NCI-H1694 treated with DMSO at 0.1 percent for 48 hours (cell line): ENCODE measurements at places on chromosomes 2 and 18.

DNA sequence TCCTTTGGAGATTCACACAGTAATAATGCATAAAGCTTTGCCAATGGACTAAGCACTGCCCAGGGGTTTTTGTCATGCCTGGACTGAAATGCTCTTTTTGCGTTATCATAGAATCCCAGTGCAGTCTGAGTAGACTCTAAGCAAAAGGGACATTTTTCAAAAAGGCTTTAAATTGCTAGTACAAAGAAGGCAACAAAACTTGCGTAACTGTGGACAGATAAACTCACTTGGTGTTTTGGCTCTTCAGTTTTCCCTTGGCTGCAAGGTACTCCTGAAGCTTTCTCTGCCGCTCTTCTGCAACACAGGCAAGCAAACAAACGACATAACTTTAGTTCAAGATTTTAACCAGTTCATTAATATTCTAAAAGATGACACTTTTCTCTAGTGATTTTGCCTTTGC is 2.1 kb downstream of the CKAP2L start:
- no peak for DNase-seq

DNA sequence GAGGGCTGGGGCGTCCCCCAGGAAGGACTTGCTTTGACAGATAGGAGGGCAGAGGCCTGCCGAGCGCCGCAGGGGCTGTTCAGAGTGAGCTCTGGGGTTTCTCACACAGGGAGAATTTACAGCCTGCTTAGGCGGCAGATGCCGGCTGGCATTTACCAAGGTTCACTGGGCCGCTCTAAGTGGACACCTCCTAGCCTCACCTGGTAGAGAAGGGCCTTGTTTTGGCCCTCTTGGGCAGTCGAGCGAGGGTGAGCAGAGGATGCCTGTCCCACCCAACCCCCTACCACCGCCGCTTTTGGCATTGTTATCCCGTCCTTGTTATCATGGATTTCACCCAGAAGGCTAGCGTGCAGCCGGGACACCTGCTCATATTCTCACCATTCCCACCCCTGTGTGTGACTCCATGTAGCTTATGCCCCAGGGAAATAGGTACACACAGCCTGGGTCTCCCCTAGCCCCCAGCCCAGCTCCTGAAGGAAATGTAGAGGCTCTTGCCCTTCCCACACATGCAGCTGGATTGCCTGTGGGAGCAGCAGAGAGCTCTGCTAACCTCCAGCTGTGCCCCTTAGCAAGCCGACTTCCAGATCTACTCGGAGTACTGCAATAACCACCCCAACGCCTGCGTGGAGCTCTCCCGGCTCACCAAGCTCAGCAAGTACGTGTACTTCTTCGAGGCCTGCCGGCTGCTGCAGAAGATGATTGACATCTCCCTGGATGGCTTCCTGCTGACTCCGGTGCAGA is 52.4 kb downstream of the FAM168B start:
- DNase-seq, result no peak

GRCh38 chr18:8982416-8983183 is 119.9 kb upstream of the NDUFV2 start:
- DNase-seq, result peak; percentile 92

- no peak for DNase-seq
These were observed 237.7 kb downstream of the HDAC4 start for GRCh38 chr2:239162976-239163687.

DNA sequence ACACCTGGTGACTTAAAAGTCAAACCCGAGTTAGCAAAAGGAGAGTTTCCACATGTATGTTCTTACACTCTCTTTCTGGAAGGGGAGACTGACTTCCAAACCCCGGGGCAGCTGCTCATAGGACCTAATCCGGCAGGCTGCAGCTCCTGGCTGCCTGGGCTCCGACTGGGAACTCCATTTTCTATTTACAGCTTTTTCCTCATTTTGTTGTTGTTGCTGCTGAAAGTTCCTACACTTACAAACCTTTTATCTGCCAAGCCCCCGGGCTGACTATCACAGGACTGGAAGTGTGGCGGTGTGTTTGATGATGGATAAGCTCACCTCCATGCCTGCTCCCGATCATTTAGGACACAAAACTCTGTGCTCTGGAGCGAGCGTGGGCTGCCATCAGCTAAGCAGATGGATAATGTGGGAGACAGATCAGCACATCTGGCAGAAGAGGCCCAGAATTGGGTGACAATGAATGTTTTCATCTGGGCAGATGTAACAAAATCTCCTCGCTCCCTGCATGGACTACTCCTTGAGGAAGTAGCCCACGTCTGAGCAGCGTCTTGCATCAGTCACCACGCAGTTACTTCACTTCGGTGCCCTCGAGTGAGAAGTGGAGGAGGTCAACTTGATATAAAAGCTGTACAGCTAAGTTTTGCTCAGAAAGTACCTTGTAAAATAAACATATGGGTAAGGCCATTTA is 114.4 kb upstream of the COPS8 start:
- no peak for DNase-seq

DNA sequence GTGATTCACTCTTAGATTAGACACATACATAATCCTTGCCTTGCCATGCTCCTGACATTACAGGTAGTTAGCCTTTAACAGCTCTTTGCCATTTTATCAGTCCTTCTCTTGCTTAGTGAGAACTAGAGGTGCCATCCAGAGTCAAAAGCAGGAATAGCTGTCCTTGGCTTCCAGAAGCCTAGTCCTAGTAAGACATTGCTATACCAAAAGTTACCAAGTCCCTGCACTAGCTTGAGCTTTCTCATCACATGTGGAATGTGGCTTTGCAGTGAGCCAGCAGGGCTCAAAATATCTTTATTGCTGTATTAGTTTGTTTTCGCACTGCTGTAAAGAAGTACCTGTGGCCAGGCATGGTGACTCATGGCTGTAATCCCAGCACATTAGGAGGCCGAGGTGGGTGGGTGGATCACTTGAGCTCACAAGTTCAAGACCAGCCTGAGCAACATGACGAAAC is 104.7 kb upstream of the NOSTRIN start:
- DNase-seq, result no peak

DNA sequence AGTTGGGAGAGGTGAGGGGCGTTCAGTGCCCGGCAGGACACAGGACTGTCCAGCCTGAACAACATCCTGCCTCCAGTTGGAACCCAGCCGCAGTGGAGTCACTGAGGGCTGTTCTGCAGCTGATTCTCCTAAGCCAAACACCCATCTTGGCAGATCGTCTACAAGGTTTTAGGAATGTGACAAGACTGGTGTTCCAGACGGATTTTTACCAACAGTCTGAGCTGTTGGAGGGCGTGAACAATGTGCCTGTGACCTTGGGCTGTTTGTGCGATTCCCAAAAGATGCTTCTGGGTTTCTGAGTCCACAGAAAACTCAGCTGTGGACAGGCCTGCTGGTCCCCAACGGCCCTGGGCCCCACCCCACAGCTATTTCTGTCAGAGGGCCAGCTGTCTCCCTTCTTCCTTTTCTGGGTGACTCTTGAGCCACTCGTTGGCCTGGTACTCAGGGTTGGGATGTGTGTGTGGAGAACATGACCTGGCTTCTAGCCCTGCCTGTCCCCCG is 5.7 kb downstream of the LRRFIP1 start:
- no peak for DNase-seq

- no peak for DNase-seq
These were observed 7.6 kb downstream of the BARD1 start for GRCh38 chr2:214801768-214802397.

DNA sequence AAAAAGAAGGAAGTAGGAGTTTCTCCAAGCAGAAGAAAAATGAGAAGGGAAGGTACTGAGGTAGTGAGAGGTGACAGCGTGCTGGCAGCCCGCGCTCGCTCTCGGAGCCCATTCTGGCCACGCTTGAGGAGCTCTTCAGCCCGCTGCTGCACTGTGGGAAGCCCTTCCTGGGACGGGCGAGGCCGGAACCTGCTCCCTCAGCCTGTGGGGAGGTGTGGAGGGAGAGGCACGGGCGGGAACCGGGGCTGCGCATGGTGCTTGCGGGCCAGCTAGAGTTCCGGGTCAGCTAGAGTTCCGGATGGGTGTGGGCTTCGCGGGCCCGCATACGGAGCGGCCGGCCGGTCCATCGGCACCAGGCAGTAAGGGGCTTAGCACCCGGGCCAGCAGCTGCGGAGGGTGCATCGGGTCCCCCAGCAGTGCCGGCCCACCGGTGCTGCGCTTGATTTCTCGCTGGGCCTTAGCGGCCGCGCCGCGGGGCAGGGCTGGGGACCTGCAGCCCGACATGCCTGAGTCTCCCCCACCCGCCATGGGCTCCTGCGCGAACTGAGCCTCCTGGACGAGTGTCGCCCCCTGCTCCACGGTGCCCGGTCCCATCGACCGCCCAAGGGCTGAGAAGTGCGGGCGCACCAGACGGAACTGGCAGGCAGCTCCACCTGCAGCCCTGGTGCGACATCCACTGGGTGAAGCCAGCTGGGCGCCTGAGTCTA is 11.1 kb upstream of the CYS1 start:
- DNase-seq, result no peak

- no peak for DNase-seq
These were observed 67.1 kb downstream of the PXDN start for GRCh38 chr2:1676913-1677820.

- no peak for DNase-seq
These were observed 368.4 kb downstream of the MTX2 start for GRCh38 chr2:176637486-176638166.

DNA sequence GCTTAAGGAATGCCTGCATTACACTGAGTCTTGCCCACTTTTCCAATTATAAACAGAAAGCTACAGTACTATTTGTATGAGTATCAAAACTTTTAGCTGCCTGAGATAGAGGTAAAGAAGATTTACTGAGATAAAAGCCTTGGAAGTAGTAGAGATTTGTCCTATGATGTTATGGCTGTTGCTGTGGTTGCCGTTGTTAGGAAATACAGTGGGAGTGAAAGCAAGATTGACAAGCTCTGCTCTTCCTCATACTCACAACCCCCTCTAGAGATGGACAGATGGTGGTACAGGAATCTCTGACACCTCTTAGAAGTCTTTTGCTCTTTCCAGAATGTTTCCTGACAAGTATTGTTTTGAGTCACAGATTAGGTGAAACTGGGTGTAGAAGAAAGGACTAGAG is 242.5 kb downstream of the RPIA start:
- DNase-seq, result no peak

DNA sequence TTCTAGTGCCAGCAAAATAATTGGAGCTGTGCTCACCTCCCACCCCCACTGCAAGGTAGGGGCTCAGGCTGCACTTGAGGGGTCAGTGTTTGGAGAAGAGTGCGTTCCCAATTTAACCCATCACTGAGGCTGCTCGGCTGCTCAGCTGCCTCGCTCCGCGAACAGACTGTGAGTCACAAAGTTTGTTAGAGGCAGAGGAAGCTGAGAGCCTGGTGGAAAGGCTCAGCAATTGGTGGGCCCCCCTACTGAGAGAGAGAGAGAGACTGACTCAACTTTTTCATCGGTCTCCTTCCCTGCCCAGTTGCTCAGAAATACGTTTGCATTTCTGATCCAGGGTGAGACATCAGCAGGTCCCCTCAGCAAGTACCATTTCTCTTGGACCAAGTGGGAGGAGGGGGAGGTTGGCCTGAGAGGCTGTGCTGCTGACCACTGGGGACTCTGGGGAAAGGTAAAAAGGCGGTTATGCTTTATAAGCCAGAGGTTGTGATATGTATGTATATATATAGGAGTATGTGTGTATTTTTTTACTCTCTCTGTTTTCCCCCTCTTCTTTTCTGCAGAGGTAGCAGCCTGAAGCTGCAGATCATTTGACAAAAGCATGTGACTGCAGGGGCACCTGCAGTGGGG is 1.5 kb downstream of the EFR3B start:
- no peak for DNase-seq

DNA sequence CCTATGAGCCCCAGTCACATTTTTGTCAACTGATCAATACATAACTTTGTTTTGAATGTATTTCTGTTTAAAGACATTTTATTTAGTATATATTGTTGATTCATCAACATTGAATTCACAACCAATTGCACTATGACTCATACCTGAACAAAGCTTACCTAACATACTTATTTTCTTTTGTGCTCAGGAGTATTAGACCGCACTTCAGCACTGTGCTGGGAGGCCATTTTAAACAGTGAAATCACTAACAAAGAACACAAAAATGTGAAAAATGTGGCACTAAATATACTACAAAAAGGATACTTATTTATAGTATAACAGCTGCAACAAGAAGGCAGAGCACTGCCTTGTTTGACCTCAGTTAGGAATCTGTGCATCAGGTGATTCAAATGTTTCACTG is 12.4 kb upstream of the IFIH1 start:
- no peak for DNase-seq

DNA sequence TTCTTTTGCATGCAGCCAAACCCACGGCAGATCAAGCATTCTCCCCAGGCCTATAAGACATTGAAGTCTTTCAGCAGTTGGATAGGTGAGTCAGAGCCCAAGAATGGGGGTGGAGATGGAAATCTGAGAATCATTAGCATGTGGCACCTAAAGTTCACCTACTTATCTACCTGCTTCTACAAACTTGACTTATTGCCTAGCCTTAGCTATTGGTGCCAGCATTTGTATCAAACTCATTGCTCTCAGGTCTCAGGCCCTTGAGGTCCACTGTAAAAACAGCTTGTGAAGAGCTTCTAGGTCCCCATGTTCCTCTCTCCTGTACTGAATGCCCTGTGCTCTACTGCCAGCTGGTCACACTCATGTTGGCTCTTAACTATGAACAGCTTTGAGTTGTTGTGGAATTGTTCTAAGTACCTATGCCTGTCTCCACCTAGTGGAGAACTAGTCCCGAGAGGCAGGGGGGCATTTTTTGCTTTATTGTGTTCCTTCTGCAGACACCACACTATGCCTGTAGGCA is 278.4 kb upstream of the SPRED2 start:
- DNase-seq, result peak; percentile 18

DNA sequence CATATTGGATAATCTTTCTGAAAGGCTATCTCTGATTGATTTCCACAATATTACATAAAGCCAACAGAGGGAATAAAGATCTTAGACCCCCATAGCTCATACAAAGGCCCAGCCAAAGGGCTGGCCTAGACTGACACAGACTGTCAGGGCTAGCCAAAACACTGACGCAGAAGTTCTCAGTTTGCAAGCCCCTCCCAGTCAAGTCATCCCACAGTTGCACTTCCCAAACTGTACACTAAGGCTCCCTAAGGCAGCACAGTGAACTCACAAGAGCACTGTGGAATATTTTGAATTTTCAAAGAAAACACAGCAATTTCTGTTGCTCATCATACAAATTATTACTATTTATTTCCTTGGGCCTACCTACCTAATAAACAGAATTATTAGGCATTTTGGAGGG is 244.9 kb downstream of the SP3 start:
- DNase-seq, result no peak

GRCh38 chr18:37527395-37527794 is 38.2 kb downstream of the CELF4 start:
- DNase-seq, result no peak
